ENCODE measurements at places on chromosomes 12 and 14.

DNA sequence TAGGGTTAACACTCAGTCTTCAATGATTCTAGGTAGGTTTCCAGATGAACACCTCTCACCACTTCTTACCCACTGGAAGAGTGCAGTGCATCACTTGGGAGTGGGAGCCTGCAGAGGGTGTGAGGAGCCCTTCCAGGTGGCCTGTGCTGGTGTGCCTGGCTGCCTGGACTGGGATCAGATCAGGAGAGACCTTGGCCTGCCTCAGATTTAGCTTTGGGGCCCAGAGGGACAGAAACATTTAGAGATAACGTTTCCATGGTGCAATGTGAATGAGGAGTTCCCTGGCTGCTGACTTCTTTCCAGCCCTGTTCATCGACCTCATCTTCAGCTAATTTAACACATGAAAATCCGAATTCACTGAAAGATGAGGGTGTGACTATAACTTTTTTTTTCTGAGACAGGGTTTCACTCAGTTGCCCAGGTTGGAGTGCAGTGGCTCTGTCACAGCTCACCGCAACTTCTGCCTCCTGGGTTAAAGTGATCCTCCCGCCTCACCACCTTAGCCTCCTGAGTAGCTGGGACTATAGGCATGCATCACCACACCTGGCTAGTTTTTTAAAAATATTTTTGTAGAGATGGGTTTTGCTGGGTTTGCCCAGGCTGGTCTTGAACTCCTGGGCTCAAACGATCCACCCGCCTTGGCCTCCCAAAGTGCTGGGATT lies 53.6 kb downstream of the SUSD6 start:
- no peak for DNase-seq

DNA sequence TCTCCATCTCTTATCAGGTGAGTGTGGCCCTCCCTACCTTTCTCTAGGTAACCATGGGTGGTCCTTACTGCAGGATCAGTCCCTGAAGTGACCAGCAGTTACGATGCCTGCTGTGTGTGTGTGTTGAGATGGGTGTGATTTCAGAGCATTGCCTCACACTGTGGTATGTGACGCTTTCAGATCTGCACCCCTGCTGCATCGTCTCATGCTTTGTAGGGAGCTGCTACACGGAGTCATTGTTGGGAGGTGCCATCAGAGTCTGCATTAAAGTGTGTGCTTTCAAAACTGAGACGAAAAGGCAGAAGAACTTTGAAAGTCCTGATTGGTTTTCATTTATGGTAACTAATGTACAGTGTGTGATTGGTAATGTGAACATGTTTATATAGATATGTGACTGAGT lies 150.5 kb downstream of the PELI2 start:
- no peak for DNase-seq

GRCh38 chr12:45540661-45541341 lies 188.7 kb upstream of the ARID2 start:
- DNase-seq = no peak

DNA sequence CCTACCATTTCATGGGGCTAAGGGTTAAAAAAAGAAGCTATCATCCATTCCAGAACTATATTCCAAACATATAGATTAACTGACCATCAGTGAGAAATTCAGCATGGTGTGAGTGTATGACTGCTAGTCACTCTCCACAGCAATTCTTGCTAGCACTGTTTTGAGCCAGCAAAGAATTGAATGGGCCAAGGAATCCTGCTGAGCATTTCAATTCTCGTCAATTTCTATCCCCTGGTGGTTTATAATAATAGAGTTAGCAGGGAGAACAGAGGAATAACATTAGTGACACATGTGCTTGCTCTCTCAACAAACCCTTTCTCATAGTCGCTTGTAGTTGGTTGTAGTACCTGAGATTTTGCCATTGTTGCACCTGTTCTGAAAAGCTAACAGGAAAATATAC lies 7.2 kb downstream of the MBIP start:
- no peak for DNase-seq

GRCh38 chr12:116091579-116091978 lies 185.9 kb downstream of the MED13L start:
- DNase-seq = no peak

DNA sequence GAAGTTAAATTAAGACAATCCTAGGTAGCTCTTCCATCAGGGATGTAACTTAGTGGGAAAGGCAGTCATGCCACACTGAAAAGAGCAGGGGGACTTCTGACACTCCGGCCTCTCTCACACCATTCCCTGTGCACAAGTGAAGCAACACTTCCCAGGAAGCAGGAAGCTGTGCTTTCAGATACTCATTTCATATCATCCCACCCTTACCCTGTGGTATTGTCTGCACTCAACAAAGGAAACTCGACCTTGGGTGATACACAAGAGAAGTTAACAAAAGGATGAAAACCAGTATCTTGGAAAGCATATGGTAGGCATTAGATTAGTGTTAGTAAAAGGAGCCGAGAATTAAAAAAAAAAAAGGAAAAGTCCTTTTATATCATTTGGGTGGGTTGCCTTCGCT lies 61.3 kb upstream of the MDM1 start:
- DNase-seq = no peak

DNA sequence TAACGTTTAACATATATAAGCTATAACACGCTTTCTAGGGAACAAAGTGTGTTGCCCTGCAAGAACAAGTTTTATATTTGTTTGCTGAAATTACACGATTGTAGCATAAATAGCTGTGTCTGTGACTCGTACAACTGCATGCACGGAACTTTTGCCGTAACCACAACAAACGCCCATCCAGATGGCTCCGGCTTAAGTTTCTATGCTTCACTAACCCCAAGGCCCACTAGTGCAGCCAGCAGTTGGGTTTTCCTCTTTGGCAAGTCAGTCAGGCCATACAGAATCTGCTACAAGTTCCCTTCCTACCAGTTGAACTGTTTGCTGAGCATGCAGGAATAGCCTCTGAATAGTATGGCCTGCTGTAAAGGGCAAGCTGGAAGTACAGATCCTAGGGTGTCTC lies 12.1 kb downstream of the CSRP2 start:
- no peak for DNase-seq

DNA sequence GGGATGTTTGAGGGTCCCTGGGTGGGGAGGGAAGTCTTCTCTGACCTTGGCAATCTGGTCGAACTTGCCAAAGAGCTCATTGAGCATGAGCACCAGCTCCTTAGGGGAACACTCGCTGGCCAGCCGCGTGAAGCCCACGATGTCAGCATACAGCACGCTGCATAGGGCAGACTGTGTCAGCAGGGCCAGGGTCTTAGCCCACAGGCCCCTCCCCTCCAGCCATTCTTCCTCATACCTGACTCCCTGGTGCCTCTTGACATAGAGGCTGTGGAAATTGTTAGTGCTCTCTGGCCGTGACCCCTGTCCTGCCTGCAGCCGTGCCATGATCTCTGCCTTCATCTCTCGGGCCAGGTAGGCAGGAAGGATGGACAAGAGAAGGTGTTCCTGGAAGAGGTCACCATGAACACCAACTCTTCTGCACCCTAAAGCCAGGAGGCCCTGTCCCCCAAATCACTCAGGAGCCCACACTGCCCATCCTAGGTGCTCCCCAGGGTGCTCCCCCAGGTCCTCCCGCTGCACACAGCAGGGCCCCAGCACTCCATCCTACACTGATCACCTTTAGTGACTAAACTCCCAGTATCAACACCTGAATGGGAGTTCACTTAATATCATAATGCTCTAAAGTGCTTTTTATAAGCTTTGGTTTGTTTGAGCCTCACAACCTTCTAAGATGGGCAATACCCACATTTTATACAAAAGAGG lies 3.7 kb downstream of the ADCY4 start:
- DNase-seq = no peak

DNA sequence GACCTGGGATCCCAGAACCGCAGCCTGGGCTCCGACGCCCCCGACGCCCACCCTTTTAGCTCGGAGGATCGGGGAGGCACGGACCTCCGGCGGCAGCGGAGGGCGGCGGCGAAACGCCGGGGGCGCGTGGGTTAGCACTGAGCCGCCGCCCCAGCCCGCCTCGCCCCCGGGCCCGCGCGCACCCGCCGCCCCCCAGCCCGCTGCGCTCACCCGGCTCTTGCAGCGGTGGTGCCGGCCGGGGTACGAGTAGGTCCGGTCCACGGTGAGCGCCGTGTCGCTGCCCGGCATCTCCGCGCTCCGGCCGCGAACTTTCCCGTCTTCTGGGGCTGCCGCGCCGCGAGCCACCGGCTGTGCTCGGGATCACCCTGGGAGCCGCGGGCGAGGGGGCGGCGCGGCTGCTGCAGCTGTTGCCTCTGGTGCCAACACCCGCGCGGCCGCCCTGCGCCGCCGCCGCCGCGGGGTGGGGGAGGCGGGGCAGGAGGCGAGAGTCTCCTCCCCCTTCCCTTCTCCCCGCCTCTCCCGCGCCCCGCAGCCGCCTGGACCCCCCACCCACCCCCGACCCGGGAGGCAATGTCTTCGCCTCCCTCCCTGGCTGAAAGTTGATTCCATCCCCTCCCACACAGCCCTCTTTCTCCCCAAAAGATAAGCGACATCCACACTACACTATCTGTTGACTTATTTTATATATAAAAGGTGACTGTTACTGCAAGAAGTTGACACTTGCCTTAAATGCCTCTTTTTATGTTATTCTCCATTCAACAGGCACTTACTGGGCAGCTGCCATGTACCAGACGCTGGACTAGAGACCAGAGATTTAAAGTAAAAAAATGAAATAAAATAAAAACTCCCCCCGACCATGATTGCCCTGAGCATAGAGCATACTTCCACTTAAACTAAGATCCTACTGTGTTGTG lies at the start of gene TMCC3:
Gene TMCC3 (minus strand): TSS at position 415 of the 914 bp plus-strand sequence. CDS start 127 bp downstream, at position 288.
- DNase-seq = no peak

- no peak for DNase-seq
These were observed 94.5 kb downstream of the SCARB1 start for GRCh38 chr12:124769163-124769530.

DNA sequence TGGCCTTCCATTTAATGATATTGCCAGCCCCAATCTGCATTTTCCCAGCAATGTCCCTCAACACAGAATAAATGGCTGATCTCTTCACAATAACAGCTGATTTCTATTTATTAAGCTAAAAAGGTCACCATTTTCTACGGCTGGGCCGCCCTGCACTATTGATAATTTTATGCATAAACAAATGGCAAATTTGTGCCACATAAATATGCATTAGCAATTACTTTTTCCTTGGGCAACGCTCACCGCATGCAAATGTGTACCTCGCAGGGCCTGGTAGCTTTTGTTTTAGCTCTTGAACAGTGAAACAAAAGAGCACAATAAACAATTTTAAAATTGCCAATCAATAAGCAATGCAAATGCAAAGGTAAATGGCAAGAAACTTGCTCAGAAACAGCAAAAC lies 331.9 kb upstream of the SOX5 start:
- DNase-seq = no peak

- DNase-seq = no peak
These were observed 367.2 kb upstream of the LMO3 start for GRCh38 chr12:16972923-16973770.

GRCh38 chr12:76022506-76022905 lies 9.1 kb downstream of the PHLDA1 start:
- no peak for DNase-seq

DNA sequence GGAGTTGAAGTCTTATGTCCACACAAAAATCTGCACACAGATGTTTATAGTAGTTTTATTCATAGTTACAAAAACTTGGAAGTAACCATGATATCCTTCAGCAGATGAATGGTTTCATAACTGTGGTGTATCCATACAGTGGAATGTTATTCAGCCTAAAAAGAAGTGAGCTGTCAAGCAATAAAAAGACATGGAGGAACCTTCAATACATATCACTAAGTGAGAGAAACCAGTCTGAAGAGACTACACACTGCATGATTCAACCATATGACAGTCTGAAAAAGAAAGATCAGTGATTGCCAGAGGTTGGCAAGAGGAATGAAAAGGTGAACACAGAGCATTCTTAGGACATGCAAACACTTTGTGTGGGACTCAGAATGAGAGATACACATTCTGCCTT lies 18.6 kb upstream of the IFNG start:
- no peak for DNase-seq

GRCh38 chr14:34088914-34089313 lies 138.0 kb upstream of the EGLN3 start:
- DNase-seq = no peak

GRCh38 chr12:116064493-116064892 lies 213.0 kb downstream of the MED13L start:
- DNase-seq = no peak

DNA sequence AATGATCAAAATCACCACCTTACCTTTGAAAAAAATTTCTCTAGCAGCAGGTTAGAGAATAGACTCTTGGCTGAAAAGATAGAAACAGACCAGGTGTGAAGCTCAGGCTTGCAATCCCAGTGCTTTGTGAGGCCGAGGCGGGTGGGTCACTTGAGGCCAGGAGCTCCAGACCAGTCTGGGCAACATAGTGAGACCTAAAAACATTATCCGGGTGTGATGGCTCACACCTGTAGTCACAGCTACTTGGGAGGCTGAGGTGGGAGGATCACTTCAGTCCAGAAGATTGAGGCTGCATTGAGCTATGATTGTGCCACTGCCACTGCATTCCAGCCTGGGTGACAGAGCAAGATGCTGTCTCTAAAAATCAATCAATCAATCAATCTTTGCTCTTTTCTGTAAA lies 105.3 kb upstream of the TBX3 start:
- no peak for DNase-seq

GRCh38 chr12:39780411-39780912 lies 160.9 kb upstream of the ABCD2 start:
- no peak for DNase-seq

GRCh38 chr12:11716794-11717518 lies 67.5 kb downstream of the ETV6 start:
- no peak for DNase-seq

DNA sequence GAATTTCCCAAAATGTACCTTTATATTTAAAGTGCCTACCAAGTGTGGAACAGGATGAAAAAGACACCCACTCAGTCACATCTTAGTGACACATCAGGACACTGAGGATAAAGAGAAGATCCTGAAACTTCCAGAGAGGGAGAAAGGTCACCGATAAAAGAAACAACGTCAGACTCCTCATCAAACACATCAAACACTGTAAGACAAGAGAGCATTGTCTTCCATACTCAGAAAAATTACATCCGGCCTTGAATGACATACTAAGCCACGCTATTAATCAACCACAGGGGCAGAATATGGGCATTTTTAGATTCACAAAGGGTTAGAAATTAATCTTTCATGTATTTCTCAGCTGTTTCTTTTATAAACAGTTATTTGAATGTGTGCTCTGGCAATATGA lies 490.3 kb downstream of the APAF1 start:
- no peak for DNase-seq

- DNase-seq = no peak
These were observed 15.3 kb downstream of the CCDC62 start for GRCh38 chr12:122789637-122790036.

DNA sequence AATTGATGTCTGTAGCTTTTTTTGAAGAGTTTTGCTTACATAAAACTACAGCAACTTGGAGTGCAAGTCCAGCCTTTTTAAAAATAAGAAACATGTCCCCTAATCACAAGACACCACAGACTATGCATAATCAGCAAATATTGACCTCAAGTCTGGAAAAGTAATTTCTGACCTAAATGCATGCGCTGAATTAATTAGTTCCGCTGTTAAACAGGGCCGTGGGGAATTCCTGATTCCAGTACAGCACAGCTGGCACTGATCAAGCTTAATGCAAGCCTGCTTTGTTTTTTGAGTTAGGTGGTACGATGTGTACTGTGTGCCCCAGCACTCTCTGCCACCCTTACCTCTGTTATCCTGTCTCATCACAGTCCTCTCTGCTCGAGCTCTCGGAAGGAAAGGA lies 9.2 kb downstream of the MLH3 start:
- no peak for DNase-seq

- no peak for DNase-seq
These were observed 196.0 kb downstream of the DUSP6 start for GRCh38 chr12:89156340-89156739.

- DNase-seq = peak; percentile 44
These were observed 33.4 kb upstream of the RNASE3 start for GRCh38 chr14:20857630-20858261.

Data from activated CD4-positive, alpha-beta T cell treated with anti-CD3 and anti-CD28 coated beads, Interleukin-2, amount 50 U/mL, for 24 hours (primary cell).